ENCODE measurements at places on chromosomes 16 and 17. TPM values are rescaled to one million over a fixed set of nuclear protein-coding genes. Genes with fewer than 3 reads are reported as not detected.

CACNG5 gene
- not detected for total RNA-seq

COL1A1 gene
- total RNA-seq = 2,222 TPM

GDPD1 gene
- total RNA-seq = 3.0 TPM

LPO gene
- total RNA-seq = not detected

KIF19 gene
- not detected for total RNA-seq

CIITA gene
- not detected for total RNA-seq

FA2H gene
- total RNA-seq = not detected

MC1R gene
- 10.8 TPM for total RNA-seq

OR1A1 gene
- total RNA-seq = not detected

ASIC2 gene
- total RNA-seq = not detected

VASN gene
- total RNA-seq = 108 TPM

WNT9B gene
- not detected for total RNA-seq

KRTAP3-2 gene
- not detected for total RNA-seq

ATP2A1 gene
- total RNA-seq = not detected

ITGAL gene
- total RNA-seq = not detected

KRT39 gene
- total RNA-seq = not detected

DNAAF1 gene
- total RNA-seq = not detected

CYGB gene
- 18.7 TPM for total RNA-seq

NFE2L1 gene
- total RNA-seq = 95.1 TPM

FASN gene
- 574 TPM for total RNA-seq

CCL11 gene
- total RNA-seq = not detected

TNFSF12 gene
- 36.5 TPM for total RNA-seq

CD2BP2 gene
- 49.6 TPM for total RNA-seq

IRF8 gene
- total RNA-seq = not detected

EIF4A3 gene
- 117 TPM for total RNA-seq

ZNF205 gene
- 17.3 TPM for total RNA-seq

TBC1D3L gene
- total RNA-seq = 4.0 TPM

KRT25 gene
- not detected for total RNA-seq

ANKRD13B gene
- 2.7 TPM for total RNA-seq

IRX3 gene
- total RNA-seq = not detected

GAS2L2 gene
- total RNA-seq = not detected

PRDM7 gene
- total RNA-seq = not detected

CCL23 gene
- not detected for total RNA-seq

ST3GAL2 gene
- total RNA-seq = 31.2 TPM

SCARF1 gene
- total RNA-seq = 0.89 TPM

All from myometrial cell (primary cell).